ENCODE measurements at places on chromosomes 13 and 19. TPM values are rescaled to one million over a fixed set of nuclear protein-coding genes. Genes with fewer than 3 reads are reported as not detected.

DNA sequence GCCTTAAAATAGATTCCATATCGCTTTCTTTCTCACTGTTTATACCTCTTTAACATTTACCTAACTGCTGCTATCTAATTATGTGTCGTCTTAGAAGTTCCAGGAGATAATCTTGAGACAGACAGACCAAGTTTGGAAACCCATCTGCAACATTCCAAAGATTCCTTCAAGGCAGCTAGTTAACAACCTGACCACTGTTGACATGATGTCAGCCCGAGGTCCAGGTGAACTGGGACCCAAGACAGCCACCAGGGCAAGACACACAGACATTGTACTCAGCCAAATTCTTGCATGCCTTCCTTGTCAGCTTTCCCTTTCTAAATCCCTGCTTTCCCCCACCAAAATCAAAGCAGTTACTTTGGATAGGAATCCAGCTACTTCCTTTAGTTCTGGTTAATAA lies 1476.5 kb upstream of the PRR20A start:
- H3K27me3 ChIP-seq: no peaks in the 10 kb centered on the region
- no peak for DNase-seq
- no peaks in the 10 kb centered on the region for H3K36me3 ChIP-seq
- H3K4me1 ChIP-seq: no peaks in the 10 kb centered on the region

DNA sequence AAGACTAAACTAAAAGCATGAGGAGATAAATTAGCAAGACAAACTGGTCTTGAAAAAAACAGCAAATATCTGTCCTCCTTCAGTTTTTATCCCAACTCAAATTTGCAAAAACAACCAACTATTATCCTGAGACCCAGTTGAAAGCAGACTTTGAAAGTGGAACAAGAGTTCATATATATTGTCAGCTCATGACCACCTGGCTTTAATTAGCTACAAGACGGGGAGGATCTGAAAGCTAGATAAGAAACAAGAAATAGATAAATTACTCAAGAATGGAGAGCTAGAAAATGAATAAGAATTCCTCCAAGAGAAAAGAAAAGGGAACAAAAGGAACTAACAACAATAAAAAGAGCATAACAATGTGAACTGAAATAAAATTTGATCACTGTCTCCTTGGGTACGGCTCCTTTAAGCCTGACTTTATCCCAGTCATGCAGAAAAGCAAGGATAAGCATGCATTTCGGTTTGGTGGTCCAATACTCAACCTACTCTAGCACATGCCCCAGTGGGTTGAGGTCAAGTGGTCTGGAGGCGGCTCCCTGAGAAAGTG lies 246.9 kb downstream of the DCLK1 start:
- H3K27ac ChIP-seq: no peak overlapping the region
- no peak overlapping the region for H3K4me3 ChIP-seq
- DNase-seq: no peak
- no peaks in the 10 kb centered on the region for H3K27me3 ChIP-seq
- no peaks in the 10 kb centered on the region for H3K36me3 ChIP-seq
- no peaks in the 10 kb centered on the region for H3K4me1 ChIP-seq

GRCh38 chr13:85166891-85167290 lies 632.3 kb downstream of the SLITRK6 start:
- H3K4me3 ChIP-seq: no peak overlapping the region
- H3K27me3 ChIP-seq: no peaks in the 10 kb centered on the region
- no peaks in the 10 kb centered on the region for H3K36me3 ChIP-seq
- DNase-seq: no peak

DNA sequence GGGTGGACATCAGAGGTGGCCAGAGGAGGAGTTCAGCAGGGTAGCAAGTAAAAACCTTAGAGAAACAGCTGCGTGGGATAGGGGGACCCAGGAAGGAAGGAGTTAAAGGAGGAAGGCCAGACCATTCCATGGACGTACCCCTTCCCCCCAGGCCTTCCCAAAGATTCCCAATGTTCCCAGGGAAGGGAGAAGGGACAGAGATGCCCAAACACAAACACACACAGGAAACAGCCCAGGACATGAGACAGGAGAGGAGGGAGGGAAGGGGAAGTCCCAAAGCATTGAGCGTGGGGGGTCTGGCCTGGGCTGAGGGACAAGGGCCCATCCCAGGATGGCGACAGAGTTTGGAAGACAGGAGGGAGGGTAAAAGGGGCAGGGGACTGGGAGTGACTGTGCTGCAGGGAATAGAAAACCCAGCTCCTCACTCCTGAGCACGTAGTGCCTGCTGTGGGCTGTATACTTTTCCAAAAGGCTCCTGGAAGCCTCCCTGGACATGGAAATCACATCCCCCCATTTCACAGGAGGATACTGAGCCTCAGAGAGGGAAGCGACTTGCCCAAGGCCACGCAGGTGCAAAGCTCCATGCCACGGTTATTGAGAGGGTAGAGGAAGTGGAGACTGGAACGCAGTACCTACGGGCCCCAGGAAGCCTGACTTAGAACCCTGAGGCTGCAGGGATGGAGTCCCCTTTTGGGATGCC lies 1.1 kb downstream of the SYDE1 start:
- H3K27me3 ChIP-seq: no peaks in the 10 kb centered on the region
- H3K27ac ChIP-seq: peak overlapping the region; percentile 75
- H3K4me1 ChIP-seq: peaks cover 22% of the 10 kb centered on the region
- peak overlapping the region; percentile 71 for H3K4me3 ChIP-seq
- DNase-seq: no peak
- H3K36me3 ChIP-seq: peaks cover 20% of the 10 kb centered on the region

DNA sequence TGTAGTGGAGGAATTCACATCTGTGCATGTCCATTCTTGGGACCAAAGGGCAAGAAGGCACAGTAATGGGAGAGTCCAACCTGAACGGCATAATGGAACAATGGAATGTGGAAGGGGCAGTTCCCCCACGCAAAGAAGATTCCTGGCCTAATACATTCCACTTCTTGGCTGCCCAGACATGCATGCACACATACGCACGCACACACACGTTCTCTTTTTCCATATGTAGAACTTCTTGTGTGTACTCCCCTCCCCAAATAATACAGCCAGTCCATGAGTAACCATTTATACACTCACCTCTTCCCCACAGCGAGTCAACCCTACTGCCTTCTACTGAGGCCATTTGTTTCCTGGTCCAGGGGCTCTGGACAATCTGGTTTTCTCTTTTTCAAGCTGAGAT lies 6.0 kb upstream of the STK24 start:
- no peaks in the 10 kb centered on the region for H3K27me3 ChIP-seq
- H3K36me3 ChIP-seq: no peaks in the 10 kb centered on the region
- no peaks in the 10 kb centered on the region for H3K4me1 ChIP-seq

DNA sequence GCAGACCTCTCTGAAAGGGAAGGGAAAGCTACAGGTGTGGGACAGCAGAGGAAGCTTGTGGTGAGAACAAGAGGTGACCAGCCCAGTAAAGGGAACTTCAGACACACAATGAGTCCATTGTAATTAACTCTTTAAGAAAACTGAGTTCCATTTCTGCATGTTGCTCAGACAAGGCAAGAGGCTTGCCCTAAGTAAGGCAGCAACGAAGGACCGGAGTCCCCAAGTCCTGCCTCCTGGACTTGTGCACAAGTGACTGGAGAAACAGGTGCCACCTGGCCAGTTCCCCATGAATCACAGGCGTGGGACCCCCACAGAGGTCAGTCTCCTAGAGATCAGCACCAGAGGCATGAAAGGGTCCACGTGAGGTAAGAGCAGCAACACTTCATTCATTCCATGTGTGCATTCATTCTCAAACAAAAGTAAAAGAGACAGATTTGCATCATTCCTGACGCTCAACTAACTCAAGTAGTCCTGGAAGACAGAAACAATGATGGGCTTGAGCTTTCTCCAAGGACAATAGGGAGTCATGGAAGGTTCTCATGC lies 14.7 kb upstream of the SIGLEC6 start:
- DNase-seq: no peak
- no peak overlapping the region for H3K27ac ChIP-seq
- peaks cover 3% of the 10 kb centered on the region for H3K4me1 ChIP-seq
- no peaks in the 10 kb centered on the region for H3K36me3 ChIP-seq
- H3K27me3 ChIP-seq: peaks cover 77% of the 10 kb centered on the region
- H3K4me3 ChIP-seq: no peak overlapping the region

DNA sequence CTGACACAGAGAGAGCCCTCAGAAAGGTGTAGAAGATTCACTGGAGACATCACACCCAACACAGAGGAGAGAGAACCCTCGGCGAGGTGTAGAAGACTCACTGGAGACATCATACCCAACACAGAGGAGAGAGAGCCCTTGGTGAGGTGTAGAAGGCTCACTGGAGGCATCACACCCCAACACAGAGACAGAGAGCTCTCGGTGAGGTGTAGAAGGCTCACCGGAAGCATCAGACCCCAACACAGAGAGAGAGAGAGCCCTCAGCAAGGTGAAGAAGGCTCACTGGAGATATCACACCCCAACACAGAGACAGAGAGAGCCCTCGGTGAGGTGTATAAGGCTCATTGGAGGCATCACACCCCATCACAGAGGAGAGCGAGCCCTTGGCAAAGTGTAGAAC lies 826.5 kb downstream of the UQCRFS1 start:
- no peak for DNase-seq
- H3K4me1 ChIP-seq: peaks cover 2% of the 10 kb centered on the region
- H3K4me3 ChIP-seq: no peak overlapping the region
- H3K27me3 ChIP-seq: no peaks in the 10 kb centered on the region
- H3K27ac ChIP-seq: no peak overlapping the region

GFY gene
- total RNA-seq: not detected

ARRDC2 gene
- 164 TPM for total RNA-seq

TMIGD2 gene
- total RNA-seq: 41.6 TPM

AP1M2 gene
- total RNA-seq: not detected
